Activated CD8-positive, alpha-beta memory T cell treated with anti-CD3 and anti-CD28 coated beads, Interleukin-2, amount 50 U/mL, for 4 hours (primary cell): ENCODE measurements at places on chromosomes 7 and 10.
A peak's percentile ranks its signal among the peaks of the same experiment; 100 is the strongest.

GRCh38 chr7:99473315-99473596, 566 bp downstream of the ZNF789 start:
- no peak for DNase-seq

DNA sequence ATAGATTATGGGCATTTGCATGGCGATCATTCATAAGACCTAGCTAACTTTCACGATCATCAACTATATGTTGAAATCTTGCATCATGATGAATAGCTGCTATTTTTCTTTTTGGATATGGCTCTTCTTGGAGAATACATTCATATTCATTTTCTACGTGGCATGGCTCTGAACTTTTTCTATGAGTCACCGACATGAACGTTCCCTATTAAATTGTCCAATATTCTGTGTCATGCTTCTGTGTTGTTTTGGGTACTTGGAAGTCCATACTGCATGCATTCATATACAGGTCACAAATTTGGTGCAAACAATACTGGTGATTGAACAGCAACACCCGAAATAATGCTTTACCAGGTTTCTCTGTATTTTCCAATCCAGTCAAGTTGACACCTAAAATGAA, 37.9 kb upstream of the ANKRD1 start:
- DNase-seq, result no peak

- DNase-seq, result no peak
These were observed 30.1 kb upstream of the CD36 start for GRCh38 chr7:80608336-80608735.

GRCh38 chr7:50658696-50659095, 93.5 kb upstream of the DDC start:
- no peak for DNase-seq

- DNase-seq, result no peak
These were observed 570.9 kb downstream of the INHBA start for GRCh38 chr7:41131956-41132355.

GRCh38 chr7:339696-340095, 49.7 kb downstream of the FOXL3 start:
- no peak for DNase-seq

GRCh38 chr7:135825406-135825805, 76.8 kb upstream of the FAM180A start:
- no peak for DNase-seq

GRCh38 chr7:27088002-27088922, 7.5 kb downstream of the HOXA1 start:
- no peak for DNase-seq

- DNase-seq, result no peak
These were observed at the start of gene TLX1 for GRCh38 chr10:101130984-101131961. TLX1 (plus strand) TSS chr10:101131300; CDS start chr10:101131542, 242 bp downstream.

DNA sequence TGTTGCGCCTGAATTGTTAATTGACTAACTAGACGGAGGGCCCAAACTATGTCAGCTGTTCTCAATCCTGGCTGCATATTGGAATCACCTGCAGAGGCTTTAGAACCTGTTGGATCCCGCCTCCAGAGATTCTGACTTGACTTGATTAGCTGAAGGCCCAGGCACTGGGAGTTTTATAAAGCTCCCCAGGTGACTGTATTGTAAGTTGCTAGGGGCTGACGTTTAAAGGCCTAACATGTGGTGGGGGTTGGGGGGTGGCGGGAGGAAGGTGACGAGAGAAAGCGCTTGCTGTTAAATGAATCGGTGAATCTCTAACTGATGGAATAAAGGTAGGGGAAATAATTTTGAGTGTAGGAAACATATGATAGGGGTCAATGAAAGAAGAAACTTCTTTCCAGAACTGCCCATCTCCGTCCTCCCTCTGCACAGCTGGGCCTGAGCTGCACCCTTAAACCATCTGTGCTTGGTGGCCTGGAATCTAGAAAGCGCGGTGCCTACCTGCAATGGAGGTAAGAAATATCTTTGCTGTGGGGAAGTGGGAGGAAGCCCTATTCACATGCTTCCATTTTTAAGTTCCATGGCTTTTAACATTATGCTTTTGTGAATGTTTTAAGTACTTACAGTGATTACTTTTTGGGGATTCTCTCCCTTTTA, 225.0 kb upstream of the FAM3C start:
- DNase-seq, result no peak

GRCh38 chr10:117807441-117807840, 239.3 kb downstream of the RAB11FIP2 start:
- no peak for DNase-seq

GRCh38 chr10:16965740-16966447, 148.7 kb upstream of the RSU1 start:
- DNase-seq, result no peak

DNA sequence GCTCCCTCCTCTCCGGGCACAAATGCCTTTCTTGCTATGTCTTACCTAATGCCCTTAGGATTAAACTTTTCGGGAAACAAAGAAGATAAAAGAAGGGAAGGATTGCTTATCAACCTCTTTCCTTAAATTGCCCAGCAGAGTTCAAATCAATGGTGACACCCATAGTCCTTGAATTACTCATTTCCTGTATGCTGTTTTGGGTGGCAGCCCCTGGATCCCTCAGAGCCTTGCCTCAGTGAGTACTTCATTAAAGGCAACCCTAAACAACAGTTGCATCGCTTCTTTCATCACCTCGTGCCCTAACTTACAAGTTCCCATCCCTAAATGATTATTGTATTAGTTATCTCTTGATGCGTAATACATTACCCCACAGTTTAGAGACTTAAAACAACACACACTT, 31.6 kb upstream of the WAPL start:
- no peak for DNase-seq

- DNase-seq, result no peak
These were observed 31.3 kb downstream of the C10orf105 start for GRCh38 chr10:71688256-71688655.

- DNase-seq, result no peak
These were observed 5.2 kb downstream of the GRID1 start for GRCh38 chr10:86361156-86362128.

- DNase-seq, result no peak
These were observed 166.5 kb upstream of the VIPR2 start for GRCh38 chr7:159311172-159311494.

DNA sequence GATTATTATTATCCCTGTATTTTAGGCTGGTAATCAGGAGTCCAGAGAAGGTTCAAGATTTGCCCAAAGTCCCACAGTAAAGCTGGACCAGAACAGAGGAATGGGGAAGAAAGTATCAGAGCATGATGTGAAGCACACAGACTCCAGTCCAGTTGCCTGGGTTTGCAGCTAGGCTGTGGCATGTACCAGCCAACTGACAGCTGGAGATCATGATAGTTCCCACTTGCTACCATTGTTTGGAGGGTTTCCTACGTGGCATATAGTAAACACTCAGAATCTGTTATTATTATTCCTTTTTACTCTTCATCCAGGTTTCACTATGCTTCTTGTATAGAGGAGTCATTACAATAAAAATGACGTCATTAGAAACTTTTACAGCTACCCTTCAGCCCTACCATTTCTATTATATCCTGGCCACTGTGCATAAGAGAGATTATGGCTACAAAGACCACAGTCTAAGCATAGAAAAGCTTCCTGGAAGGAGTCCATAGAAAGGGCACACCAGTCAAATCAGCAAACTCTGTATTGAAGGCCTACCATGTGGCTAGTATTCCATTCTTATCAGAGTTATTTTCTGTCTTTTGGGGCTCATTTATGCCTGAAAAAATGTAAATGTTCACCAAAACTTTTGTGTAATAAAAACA, 66.6 kb downstream of the MTPN start:
- DNase-seq, result no peak

GRCh38 chr10:34092891-34093290, 722.2 kb downstream of the PARD3 start:
- DNase-seq, result no peak

GRCh38 chr7:157440346-157441022, 103.7 kb downstream of the DNAJB6 start:
- DNase-seq, result no peak

DNA sequence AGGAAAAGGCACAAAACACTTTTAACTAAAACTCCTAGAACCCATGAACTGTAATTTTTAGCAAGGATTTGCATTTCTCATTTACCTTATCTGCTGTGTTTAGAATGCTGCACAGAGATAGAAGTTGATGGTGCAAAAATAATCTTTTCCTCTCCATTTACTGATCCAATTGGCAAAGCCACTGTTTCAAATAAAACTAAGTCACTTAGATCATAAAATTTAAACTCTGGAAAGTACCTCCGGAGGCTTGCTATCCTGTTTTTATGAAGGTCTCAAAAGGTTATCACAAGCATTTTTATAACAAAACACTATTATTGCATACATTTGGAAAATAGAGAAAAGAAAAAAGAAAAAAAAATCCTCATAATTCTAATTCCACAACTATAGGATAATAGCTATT, 7.6 kb downstream of the CPA2 start:
- no peak for DNase-seq

- DNase-seq, result no peak
These were observed 28.2 kb upstream of the MPP7 start for GRCh38 chr10:28331066-28331465.

GRCh38 chr10:48289501-48290238, 15.2 kb upstream of the FRMPD2 start:
- DNase-seq, result peak; percentile 39

GRCh38 chr7:95286096-95286495, 38.2 kb downstream of the PON1 start:
- DNase-seq, result no peak

- no peak for DNase-seq
These were observed 77.5 kb upstream of the CTTNBP2 start for GRCh38 chr7:117950601-117951260.

GRCh38 chr10:133237588-133238465, at the start of gene VENTX:
VENTX (plus strand) TSS chr10:133237855; CDS start chr10:133237915, 60 bp downstream.
- DNase-seq, result no peak

DNA sequence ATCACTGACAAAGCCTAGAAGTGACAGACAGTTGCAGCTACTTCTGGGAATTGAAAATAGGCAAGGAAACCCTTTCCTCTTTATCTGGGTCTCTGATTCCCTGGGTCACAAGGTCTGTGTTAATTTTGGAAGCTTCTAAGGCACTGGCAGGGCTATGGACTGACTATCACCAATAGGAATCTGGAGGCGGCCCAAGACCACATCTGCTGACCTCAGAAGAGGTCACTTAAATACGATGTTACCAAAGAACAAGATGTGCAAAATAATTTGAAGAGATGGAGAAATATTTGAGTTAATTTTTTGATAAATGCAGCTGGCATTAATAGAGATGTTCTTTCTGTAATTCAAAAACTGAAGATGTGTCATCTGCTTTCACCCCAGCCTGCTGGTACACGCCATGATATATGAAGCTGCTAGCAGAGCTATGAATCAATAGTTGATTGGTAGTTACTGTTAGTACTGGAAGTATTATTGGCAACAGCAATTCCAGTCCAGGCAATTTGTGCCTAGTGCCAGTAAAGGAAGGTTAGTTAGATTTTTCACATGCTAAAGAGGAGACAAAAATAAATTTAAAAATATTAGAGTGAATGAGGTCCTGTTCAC, 5.5 kb upstream of the STEAP4 start:
- DNase-seq, result no peak

- DNase-seq, result no peak
These were observed 531.3 kb downstream of the ATRNL1 start for GRCh38 chr10:115624448-115624847.

DNA sequence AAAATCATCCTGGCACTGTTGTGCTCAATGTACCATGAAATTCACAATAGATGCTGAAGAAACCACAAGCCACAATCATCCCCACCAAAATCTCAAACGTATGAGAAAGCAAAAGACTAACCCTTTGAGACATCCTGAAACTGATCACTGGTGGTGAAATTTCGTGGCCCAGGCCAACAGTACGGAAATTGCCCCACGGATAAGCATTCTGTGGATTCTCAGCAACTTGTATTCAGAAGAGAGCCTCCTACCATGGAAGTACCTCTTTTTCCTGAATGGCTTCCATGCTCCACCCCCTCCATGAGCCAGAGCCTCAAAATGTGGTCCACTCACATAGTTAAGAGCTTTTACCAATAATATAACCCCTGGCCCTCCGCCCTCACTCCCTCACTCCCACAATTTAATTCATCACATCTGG, 163.9 kb upstream of the AUTS2 start:
- DNase-seq, result no peak

DNA sequence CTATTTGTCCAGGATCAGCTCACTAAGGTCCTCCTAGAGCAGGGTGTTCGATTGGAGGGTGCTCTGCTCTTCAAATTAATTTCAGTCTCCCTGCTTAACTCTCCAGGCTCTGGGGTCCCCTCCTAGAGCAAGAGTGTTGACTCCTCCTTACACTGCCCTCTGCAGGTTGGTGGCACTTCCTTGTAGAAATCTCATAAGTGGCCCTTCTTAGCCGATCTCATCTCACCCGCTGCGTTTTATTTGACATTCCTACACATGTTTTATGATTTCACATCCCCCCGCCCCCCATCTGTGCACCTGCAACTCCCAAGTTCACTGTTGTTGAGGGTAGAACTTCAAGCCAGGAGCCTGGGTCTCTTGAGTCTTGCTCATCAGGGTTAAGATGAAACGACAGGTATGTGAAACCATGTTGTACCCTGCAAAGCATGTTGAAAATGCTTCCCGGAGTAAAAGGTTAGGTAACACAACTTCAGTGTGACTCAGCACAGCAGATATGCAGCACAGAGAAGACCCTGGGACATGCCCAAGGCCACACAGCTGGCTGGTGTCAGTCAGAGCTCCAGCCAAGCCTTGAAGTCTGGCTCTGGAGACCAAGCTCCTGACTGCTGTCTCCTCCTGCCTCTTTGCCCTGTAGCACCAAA, 171.2 kb downstream of the PRKAG2 start:
- DNase-seq, result peak; percentile 25

- no peak for DNase-seq
These were observed 302.1 kb downstream of the CACNA2D1 start for GRCh38 chr7:82141427-82141826.

- DNase-seq, result no peak
These were observed 34.0 kb upstream of the DGKB start for GRCh38 chr7:14936554-14936953.

DNA sequence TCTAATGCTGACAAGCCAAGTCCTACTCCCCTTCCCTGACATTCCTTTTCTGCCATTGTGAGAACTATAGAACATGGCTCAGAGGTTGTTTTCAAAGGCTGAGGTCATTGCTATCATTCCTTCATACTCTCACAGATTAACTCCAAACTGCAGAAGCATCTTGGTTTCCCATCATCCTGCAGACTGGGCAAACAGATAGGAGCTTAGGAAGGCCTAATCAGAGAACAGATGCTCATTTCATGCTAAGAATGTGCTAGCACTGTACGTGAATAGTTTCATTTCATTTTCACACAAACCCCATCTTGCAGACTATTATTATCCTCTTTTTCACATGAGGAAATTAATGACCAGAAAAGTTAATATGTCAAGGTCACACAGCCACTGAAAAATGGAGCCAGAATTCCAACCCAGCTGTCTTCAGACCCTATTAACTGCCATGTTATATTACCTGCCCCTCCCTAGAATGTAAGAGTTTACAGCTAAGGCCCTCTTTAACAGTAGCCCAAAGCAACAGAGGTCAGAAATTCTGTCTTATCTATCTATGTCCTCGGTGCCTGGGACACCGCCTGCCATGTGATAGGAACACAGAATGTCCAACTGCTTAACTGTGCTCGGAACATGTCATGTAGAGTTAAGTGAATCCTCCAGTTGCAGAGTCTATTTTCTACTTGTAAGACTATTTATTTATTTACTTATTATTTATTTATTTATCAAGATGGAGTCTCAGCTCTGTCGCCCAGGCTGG, 2.9 kb upstream of the LCOR start:
- no peak for DNase-seq
